Esophagus muscularis mucosa (tissue), 4 donors: ENCODE measurements at places on chromosomes 1 and 21. TPM values are rescaled to one million over a fixed set of nuclear protein-coding genes. Genes with fewer than 3 reads are reported as not detected.

GRCh38 chr1:49016030-49016977 lies 239.6 kb upstream of the BEND5 start:
- no peak for DNase-seq

DNA sequence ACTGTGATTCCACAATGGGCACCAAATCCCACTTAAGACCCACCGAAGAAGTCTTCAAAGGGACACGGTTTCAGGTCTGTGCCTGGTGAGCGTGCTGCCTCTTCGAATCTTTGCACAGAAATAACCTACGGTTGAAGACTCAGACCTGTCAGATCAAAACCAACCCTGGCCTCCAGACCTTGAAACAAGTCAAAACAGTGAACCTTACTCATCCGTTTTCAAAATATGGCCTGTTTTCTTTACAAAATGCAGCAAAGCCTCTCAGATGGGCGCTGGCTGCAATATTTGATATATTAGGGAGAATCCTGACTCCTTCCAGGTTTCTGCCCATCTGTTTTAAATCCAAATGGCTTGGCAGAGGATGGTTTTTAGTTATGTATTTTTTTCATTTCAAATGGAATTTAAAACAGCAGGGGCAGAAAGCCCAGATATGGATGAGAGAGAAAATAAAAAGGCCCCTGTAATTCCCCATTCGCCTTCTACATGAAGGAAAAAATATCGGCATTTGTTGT lies 14.0 kb downstream of the JUN start:
- DNase-seq, result no peak

DNA sequence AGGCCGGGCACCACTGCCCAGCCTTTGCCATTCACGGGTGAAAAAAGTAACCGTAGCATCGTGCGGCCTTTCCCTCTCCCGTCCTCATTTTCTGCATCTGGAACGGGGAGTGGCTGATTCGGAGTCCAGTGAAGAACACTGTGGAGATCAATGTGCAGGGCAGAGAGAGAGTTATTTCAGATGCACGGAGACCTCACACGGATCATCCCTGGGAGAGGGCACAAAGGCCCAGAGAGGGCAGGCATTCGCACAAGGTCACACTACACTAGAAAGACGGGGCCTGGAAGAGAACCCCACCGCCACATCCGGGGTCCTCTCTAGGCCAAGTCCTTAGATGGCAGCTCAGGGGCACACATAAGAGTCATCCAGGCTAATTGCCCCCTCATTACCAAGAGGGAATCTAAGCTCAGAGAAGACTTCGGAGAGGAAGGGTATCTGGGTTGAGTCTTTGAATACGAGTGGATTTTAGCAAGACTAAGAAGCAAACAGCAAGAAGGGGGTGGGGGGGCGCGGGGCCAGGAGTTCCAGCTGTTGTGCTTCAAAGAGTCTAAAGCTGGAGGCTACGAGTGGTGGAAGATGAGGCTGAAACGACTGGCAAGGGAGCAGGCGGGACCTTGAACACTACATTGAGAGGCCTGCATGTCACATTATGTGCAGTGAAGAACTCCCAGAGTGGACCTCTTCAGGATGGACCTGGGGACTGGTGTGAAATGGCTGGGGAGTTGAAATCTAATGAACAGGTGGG lies 857 bp downstream of the GPX7 start:
- no peak for DNase-seq

DNA sequence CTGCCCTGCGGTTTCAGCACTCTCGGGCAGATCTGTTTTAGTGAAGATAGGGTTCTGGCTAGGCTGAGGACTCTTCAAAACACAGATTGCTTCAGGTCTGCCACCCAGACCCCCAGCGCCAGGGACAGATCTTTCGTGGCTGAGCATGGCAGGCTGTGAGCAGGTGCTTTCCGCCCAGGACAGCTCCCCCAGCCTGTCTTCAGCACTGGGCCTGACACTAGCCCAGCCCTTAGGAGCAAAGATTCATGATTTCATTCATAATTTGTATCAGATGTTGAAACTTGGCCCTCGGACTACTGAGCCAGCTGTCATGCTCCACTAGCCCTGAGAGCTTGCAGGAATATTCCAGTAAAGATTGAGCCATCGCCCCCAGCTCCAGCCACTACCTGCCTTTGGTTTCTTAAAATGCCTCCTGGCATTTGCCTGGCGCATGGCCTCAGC lies 5.9 kb downstream of the ADPRS start:
- DNase-seq, result no peak

VHLL gene
- total RNA-seq, result not detected

CELA3B gene
- not detected for total RNA-seq

DNA sequence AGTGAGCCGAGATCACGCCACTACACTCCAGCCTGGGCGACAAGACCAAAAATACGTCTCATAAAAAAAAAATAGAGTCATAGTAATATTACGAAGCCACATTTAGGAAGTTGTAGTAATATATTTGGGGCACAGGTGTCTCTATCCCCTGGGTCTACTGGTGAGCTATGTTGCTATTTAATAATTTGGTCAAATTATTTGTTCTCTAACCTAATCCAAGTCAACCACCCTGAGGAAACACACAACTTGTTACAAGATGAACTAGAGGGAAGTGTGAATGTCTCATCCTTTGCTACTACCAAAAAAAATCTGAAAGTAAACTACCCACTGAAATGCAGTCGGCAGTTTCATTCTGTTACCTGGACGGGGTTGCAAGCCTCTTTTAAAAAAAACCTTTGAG lies 35.3 kb downstream of the RGS8 start:
- no peak for DNase-seq

DNA sequence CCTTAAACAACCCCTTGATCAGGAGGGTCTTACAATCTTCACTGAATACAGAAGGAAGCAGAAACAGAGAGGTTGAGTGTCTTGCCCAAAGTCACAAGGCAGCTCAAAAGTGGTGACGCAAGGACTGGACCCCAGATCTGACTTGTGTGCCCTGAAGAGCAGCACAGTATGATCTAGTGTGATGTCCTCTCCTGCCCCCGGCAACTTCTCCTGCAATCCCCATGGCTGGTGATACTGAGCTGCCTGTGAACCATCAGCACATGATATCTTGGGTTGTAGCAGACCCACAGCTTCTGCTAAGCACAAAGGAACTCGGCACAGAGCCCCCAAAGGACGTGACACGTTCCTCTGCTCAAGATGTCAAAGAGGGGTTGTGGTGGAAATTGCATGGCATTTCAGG lies 51.2 kb upstream of the EDN2 start:
- no peak for DNase-seq

GRCh38 chr1:234554698-234555311 lies 55.2 kb downstream of the IRF2BP2 start:
- no peak for DNase-seq

ADAM30 gene
- not detected for total RNA-seq

PRKAA2 gene
- total RNA-seq, result 70.8 TPM

DNA sequence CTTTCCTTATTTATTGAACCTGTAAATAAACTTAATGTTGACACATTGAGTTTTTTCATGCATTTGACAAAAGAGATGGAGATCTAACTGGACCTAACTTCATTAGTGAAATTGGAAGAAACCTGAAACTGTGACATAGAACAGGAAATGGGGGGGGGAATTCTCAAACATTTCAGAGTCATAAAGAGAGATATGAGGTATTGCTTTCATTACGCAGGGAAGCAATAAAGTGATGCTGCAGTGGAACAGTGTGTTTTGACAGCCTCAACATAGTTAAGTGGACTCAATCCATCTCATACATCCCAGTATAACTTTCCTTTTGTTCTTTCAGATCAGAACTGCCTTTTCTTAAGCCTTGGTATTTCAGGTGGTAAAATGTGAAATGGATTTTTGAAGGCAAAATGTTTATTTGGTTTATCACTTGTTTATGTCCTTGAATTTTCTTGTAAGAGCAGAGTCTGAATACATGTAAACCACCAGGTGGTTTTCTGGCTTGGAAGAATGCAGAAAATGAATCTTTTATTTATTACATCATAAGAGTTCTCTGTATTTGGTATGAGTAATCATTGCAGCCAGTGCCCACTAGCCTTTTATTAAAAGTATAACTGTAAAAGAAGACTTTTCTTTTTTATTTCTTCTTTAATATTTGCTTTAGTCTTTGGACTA lies 132.5 kb downstream of the ZNF326 start:
- DNase-seq, result no peak

- no peak for DNase-seq
Observed at GRCh38 chr1:199981584-199981983, 45.9 kb upstream of the NR5A2 start.

KCNT2 gene
- 6.5 TPM for total RNA-seq

OR2L8 gene
- total RNA-seq, result not detected

- no peak for DNase-seq
Observed at GRCh38 chr1:112318698-112319370, 77.2 kb upstream of the CTTNBP2NL start.

- DNase-seq, result no peak
Observed at GRCh38 chr1:177432897-177433296, 262.1 kb downstream of the BRINP2 start.

PLD5 gene
- total RNA-seq, result 1.7 TPM

DNA sequence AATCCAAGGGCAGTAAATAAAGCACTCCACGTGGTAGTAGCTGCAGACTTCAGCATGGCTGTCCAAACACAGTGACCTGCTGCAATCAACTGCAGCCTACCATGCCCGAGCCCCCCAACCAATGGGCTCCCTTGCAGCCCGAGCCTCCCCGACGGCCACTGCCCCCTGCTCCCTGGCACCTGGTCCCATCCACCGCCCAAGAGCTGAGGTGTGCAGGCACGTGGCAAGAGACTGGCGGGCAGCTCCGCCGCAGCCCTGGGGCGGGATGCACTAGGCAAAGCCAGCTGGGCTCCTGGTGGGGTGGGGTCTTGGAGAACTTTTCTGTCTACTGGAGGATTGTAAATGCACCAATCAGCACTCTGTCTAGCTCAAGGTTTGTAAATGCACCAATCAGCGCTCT lies 57.6 kb upstream of the RGS2 start:
- no peak for DNase-seq

CLSTN1 gene
- total RNA-seq, result 109 TPM

DNA sequence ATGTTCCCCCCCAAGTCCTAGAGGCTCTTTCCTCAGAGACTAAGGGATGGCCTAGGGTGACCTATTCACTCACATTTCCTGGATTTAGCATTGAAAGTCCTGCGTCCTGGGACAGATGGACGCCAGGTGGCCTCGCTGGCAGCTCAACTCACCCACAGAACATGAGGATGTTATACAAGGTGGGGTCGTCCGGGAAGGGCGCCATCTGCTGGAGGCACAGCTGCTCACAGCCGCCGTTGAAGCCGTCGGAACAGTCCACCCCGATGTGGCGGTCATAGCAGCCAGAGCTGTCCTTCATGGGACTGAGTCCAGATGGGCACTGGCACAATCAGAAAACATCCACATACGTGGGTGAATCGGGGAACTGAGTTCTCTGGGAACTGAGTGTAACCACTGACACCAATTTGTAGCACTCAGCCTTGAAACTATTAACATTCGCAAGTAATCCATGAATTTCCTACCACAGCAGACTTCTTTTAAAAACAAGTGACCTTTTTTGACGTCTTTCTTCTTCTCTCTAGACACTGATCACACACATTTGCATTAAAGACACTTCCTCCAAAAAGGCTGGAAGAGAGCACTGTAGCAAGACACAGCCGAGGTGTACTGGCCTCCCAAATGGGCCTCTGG lies 215.4 kb downstream of the ASTN1 start:
- no peak for DNase-seq

CLDN17 gene
- not detected for total RNA-seq

GRCh38 chr21:16536643-16537434 lies 807.1 kb downstream of the USP25 start:
- DNase-seq, result no peak

GRCh38 chr1:36582066-36582755 lies 99.5 kb upstream of the CSF3R start:
- DNase-seq, result no peak

- DNase-seq, result no peak
Observed at GRCh38 chr1:41842993-41843755, 75.5 kb downstream of the HIVEP3 start.

DNA sequence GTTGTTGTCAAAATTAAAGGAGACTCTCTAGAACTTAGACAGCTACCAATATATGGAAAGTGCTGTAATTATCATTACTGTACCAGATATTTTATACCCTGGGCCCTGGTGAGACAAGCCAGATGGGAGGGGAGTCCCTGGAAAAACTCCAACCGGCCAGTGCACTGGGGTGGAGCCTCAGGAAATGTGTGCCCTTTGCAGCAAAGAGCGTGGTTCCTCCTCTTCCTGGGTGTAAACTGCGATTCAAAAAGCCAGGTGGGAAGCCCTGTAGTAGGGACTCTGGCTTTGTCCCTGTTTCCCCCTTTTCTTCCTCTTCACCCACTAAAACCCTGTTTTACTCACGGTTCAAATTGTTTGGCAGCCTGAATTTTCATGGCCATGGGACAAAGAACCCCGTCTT lies 812.3 kb downstream of the PLA2G4A start:
- DNase-seq, result no peak

ZBTB17 gene
- total RNA-seq, result 29.5 TPM

CDA gene
- 7.5 TPM for total RNA-seq

DNA sequence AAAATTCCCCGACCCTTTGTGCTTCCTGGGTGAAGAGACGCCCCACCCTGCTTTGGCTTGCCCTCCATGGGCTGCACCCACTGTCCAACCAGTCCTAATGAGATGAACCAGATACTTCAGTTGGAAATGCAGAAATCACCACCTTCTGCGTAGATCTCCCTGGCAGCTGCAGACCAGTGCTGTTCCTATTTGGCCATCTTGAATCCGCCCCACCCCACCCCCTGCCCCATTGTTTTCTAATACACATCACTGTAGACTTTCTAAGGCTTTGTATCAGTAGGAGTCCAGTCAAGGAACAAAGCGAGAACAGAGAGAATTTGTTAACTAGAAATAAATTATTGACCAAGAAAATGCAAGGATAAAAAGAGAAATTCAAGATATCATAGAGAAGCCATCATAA lies 178.2 kb downstream of the KCNK2 start:
- no peak for DNase-seq

OR2T29 gene
- not detected for total RNA-seq

HMGCL gene
- 50.0 TPM for total RNA-seq

DNA sequence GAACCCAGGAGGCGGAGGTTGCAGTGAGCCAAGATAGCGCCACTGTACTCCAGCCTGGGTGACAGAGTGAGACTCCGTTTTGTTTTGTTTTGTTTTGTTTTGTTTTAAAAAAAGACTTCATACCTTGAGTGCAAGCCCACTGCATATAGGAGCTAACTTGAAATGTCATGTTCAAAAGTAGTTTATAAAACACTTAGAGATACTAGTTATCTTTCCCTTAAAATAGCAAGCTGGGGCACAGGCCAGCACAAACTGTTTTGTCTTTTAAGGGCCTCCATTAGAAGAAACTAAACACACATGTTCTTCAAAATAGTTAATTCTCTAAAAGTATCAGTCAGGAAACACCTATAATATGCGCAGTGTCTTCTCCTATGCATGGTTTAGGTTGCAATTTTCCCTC lies 505.1 kb upstream of the TMPRSS15 start:
- DNase-seq, result no peak

GRCh38 chr1:100565533-100565932 lies 27.6 kb downstream of the GPR88 start:
- no peak for DNase-seq

GRCh38 chr1:161678500-161678899 lies 15.6 kb downstream of the FCGR2B start:
- no peak for DNase-seq

FBXO28 gene
- 23.7 TPM for total RNA-seq

- no peak for DNase-seq
Observed at GRCh38 chr1:60044881-60045280, 28.7 kb downstream of the C1orf87 start.

DCST1 gene
- not detected for total RNA-seq

- no peak for DNase-seq
Observed at GRCh38 chr21:42438316-42439205, 34.9 kb downstream of the UBASH3A start.
